Fibroblast of skin of right quadriceps (primary cell): ENCODE measurements at places on chromosomes 11 and 22.
A peak's percentile ranks its signal among the peaks of the same experiment; 100 is the strongest.

DNA sequence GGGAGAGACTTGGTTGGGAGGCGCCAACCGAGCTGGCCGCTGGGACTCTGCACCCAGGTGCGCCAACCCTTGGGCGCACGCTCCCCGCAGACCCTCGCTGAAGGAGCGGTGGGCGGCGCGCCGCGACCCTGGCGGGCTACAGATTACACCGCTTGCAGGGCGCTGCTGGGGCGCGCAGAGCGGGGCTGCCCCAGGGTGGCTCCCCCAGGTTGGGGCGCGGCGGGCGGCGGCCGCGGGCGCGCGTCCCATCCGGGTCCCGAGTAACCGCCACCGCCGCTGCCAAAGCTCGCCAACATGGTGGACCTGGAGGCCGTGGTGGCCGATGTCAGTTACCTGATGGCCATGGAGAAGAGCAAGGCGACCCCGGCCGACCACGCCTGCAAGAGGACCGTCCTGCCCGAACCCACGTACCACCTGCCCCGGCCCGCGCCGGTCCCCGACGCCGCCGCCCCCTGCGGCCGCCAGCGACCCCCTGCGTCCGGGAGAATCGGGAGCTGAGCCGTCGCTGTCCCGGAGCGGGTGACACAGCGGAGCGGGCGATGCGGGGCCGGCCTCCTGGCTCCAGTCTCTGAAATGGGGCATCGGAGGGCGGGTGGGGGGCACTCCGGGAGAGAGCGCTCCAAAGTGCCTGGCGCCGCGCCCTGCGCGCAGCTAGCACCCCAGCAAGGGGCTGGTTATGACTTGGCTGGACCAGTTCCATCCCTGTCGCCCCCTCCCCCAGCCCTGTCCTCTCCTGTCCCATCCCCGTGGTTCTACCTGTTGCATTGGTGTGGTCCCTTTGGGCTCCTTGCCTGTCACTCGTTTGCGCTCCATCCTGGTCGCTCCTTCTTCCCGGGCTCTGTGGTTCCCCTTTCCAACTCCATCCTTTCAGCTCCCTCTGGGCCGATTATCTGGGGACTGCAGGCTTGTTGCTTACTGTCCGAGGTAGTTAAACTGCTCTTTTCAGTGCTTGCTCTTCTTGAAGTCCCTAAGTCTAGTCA is 143.3 kb upstream of the GRK3 start:
- no peak for DNase-seq

DNA sequence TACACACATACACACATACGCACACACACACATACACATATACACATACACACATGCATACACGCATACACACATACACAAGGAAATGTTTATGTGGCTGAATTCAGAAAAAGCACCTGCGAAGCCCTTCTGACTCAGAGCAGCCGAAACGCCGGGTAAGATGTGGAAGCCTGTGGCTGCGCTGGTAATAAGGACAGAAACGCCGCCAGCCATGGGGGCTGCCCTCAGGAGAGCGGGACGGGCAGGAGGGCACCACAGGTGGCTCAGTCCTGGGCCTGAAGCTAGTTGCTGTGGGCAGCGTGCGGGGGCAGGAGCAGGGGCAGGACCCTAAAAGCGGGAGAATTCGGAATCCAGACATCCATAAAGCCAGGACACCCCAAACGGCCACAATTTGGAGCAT is 378.3 kb downstream of the BRD1 start:
- DNase-seq: no peak

DNA sequence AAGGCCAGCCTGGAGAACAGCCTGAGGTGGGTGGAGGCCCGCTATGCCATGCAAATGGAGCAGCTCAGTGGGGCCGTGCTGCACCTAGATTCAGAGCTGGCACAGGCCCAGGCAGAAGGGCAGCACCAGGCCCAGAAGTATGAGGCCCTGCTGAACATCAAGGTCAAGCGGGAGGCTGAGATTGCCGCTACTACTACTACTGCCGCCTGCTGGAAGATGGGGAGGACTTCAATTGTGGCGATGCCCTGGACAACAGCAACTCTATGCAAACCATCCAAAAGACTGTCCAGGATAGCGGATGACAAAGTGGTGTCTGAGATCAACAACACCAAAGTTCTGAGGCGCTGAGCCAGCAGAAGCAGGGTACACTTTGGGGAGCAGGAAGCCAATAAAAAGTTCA is 3.1 kb upstream of the TMEM218 start:
- no peak for DNase-seq

- no peak for DNase-seq
These were observed 20.0 kb downstream of the MMP7 start for GRCh38 chr11:102510439-102511135.

GRCh38 chr11:95187723-95188122 is 43.3 kb downstream of the SESN3 start:
- no peak for DNase-seq

DNA sequence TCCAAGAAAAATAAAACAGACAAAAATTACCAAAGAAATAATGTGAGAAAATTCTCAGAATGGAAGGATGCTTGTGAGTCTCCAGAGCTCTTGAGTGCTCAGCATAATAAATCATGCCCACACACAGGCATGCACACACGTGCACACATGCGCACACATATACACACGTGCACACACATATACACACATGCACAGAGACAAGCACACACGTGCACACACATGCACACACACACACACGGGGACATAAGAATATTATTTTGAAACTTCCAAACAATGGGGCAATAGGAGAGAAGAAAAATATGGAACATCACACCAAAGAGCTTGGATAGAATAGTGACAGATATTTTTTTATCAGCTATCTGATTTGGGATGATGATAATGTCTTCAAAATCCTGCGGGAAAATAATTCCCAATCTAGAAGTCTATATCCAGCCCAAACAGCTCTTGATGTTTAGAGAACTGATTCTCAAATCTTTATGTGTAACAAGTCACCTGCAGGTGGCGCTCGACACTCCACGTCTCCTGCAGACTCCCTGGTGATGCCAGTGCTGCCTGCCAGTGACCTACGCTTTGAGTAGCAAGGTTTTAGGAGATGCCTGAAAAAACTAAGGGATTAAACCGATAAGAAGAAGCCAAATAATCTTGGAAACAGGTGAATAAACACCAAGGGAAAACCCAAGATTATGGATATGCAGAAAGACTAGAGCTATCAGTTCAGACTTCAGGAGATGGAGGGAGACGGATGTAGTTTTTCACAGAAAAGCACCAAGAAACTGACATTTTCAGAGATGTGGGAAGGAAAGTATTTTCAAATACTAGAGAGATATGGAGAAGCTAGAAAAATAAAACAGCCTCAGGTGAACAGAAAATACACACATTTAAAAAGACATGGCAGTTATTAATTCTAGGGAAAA is 743.6 kb downstream of the ETS1 start:
- peak; percentile 59 for DNase-seq

- no peak for DNase-seq
These were observed 3.6 kb upstream of the ROBO3 start for GRCh38 chr11:124861670-124862069.

- no peak for DNase-seq
These were observed 11.7 kb upstream of the ASPHD2 start for GRCh38 chr22:26417406-26417805.

- no peak for DNase-seq
These were observed 16.1 kb downstream of the CXCR5 start for GRCh38 chr11:118899706-118900360.

DNA sequence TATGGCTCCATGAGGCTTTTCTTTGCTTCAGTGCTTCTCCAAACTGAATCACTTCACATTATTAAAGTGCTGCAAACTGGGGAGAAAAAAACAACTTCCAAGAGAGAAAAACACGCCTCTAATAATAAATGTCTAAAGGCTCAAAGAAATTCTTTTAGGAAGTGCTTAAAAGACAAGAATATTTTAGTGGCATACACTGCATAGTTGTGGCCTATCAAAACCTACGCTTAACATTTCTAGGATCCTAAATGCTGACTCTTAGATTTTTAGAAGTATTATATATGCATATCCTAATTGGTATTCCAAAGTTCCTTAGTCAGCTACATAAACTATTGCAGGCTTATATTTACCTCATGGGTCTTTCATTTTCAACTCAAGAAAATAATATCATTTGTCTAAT is 879.0 kb upstream of the CCDC90B start:
- peak; percentile 60 for DNase-seq
